ENCODE measurements at places on chromosomes 7 and 10.

- no peak for DNase-seq
Measured at GRCh38 chr7:157013602-157014549, 3.4 kb upstream of the MNX1 start.

DNA sequence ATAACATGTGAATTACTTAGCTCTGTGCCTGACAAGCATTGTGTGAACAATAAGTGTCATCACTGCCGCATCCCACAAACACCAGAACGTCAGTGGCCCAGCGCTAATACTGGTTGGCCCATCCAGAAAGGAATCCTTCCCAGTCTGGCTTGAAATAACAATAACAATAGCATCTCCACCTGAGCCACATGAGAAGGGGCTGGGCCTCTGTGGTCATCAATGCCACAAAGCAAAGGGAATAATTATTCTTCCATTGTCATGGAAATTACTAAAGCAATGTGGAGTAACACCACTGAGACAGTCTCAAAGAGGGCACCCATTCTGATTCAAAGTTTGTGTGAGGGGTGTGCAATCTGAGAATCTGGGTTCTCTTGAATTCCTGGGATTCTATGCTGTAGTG, 105.7 kb upstream of the INHBA start:
- DNase-seq = no peak

GRCh38 chr7:71627651-71628050, 495.7 kb downstream of the GALNT17 start:
- no peak for DNase-seq

GRCh38 chr7:18828260-18828993, 289.0 kb downstream of the TWIST1 start:
- no peak for DNase-seq

DNA sequence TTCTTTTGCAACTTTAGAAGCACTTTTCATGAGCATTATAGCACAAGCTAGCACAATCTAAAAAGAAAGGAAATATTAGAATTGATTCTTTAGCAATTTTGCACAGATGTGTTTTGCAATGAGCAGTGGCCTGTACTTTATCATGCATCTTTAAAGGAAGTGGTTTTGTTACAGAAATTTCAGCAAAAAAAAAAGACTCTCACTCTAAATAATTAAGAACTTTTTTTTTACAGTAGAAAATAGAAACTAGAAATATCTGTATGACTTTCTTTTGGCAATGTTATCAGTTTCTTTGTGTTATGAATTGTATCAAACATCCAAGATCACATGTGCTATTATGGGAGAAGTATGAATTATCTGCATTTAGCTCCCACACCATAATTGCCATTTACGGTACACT, 195.7 kb upstream of the KLF6 start:
- no peak for DNase-seq

DNA sequence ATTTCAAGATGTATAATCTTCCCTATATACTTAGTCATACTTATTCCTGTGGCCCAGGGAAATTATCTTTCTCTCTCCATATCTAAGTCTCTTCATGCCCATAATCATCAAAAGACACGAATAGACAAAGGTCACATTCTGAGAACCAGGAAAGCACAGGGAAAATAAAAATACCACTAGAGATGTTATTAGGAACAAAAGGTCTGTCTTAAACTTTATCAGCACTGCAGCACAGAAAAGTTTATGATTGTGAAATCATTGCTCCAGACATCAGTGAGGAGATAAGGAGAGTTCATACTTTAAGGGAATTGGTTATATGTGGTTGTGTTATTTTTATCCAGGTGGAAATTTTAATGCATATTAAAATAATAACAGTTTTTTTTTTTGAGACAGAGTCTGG, 974.6 kb upstream of the CELF2 start:
- no peak for DNase-seq

DNA sequence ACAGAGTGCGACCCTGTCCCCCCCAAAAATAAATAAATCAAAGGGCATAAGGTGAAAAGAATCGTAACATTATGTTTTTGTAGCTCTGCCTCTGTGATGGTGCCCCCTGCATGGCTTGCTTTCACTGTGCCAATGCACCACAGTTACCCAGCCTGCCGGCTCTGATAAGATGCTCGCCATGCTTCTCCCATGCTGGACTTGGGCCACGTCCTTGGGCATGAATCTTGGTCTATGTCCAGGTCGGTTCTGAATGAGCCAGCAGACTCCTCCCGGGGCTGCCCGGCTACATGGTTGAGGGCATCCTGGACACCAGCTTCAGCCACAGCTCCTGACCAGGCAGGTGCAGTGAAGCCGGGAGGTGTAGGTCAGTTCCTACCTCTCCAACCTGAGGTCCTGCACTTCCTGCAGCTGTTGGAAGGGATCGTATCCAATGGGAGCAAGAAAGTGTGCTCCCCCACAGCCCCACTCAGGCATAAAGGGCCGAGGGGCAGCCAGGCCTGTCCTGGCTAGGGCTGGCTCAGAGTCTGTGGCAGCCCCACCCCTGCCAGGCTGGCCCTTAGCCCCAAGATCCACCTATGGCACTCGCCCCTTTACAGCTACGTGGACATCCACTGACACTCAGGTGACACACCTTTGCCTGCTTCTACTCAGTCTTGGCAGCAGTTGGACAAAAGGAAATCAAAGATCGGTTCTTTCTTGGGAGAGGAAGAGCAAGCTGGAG, 34.1 kb downstream of the CHST3 start:
- no peak for DNase-seq

- no peak for DNase-seq
Measured at GRCh38 chr7:29924006-29924405, 65.6 kb downstream of the SCRN1 start.

DNA sequence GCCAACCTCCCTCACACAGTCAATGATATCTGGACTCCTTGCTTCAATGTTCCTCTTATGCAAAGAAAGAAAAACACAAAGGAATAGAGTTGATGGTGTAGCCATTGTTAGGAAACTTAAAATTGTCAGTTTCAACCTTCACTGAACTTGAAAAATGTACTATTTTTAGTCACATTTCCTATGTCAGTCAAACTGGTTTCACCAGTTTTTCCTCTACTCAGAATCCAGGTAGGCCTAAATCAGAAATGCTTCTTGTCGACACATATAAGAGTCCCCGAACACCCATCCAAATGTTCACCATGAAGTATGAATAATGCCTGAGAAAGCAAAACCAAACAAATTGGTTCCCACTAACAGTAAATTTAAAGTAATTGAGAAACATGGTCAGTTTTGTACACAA, 42.4 kb upstream of the ZMYND11 start:
- no peak for DNase-seq

GRCh38 chr7:119545118-119545517, 727.9 kb upstream of the KCND2 start:
- DNase-seq = no peak

DNA sequence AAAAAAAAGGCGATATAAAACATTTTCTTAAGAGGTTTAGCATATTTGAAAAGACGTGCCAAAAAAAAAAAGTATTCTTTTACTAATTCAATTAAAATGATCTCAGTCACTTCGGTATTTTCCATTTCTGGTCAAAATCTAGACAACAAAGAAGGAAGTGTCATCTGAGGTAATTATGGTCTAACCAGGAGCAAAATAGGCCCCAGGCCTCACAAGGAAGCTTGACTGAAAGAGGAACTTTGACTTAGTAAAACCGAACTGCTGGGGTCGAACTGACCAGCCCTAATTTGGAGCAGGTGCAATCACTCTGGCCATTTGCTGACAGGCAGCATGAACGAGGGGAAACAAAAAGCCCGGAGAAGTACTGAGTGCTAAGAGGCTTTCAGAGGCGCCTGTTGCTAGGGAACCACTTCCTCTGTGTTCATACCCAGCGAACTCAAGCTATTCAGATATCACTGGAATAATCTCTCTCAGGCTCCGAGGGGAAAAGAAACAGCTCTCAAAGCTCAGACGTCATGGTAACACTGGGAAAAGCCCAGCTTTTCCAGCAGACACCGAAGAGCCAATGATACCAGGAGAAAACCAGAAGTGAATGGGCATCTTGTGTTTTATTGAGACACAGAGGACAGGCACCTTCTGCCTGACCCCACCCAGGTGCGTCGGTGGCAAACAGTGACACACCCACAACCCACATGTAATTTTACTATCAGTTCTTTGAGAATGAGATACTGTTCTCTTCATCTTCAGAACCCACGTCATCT, 126.5 kb downstream of the FAM107B start:
- DNase-seq = peak; percentile 58

- no peak for DNase-seq
Measured at GRCh38 chr7:27677912-27678612, 15.4 kb upstream of the HIBADH start.

- DNase-seq = no peak
Measured at GRCh38 chr10:47371629-47372485, 12.2 kb downstream of the ZNF488 start.

GRCh38 chr7:56471811-56472210, 355.6 kb upstream of the NUPR2 start:
- no peak for DNase-seq

DNA sequence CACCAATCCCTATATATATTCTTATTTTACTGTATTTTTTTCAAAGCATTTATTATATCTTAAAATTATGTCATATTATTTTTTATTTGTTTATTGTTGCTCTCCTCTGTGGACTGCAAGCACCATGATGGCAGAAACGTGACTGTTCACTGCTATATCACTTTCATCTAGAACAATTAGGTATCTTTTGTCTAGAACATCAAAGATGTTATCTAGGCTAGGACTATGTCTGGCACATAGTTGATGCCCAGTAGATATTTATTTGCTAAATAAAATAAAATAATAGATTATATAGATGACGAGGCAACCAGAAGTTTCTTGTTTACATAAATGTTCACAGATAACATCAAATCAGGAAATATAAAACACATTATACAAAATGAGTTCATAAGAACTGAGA, 12.4 kb upstream of the GPR158 start:
- no peak for DNase-seq

DNA sequence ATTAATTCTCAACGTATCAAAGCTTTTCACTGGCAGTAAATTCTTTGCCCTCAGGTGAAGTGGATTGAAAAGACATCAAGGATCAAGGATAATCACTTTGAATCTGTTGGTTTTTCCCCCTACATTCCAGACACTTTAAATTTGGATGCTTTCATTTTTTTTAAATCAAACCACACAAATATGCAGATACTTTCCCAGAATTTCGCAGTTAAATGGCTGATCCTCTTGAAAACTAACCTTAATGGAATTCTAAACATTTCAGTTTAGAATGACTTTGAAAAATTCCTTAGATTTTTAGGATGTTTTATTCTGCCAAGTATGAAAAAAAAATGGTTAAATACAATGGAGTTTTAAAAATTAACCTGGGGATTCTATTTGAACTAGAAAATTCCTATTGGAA, 325.9 kb downstream of the GFRA1 start:
- DNase-seq = no peak

- peak; percentile 30 for DNase-seq
Measured at GRCh38 chr10:11685787-11686218, 56.4 kb upstream of the ECHDC3 start.

DNA sequence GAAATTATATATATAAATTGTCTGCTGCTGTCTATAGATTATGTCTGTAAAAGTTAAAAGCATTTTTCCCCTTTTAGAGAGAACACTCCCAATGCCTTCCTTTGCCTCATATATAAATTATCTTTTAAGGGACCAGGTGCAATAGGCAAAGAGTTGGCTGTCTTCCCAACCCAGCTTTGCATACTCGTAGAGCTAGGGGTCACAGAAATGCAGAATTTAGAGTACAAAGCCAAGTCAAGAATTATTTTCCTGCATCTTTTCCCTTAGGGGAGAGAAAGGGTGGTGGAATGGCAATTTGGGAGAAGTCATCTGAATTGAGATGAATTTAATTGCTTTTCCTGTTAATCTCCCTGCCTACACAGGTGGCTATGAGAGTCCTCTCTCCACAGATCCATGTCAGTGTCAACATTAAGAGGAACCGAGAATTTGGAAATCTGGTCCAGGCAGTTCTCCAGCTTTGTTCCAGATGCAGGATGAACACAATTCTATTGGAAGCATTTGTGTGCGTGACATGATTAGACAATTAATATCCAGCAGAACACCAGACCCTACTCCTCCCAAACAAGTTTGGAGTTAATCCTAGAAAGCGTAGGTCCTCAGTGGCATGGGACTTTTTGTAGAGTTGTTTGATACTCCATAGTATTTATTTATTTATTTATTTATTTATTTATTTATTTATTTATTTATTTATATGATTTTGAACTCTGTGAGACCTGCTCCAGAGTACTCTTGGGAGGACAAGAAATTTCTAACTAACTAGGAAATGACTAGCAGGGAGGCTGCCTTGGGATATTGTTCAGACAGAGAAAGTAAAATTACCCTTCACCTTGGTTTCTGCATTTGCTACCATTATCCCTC, 80.3 kb upstream of the SKAP2 start:
- DNase-seq = no peak

DNA sequence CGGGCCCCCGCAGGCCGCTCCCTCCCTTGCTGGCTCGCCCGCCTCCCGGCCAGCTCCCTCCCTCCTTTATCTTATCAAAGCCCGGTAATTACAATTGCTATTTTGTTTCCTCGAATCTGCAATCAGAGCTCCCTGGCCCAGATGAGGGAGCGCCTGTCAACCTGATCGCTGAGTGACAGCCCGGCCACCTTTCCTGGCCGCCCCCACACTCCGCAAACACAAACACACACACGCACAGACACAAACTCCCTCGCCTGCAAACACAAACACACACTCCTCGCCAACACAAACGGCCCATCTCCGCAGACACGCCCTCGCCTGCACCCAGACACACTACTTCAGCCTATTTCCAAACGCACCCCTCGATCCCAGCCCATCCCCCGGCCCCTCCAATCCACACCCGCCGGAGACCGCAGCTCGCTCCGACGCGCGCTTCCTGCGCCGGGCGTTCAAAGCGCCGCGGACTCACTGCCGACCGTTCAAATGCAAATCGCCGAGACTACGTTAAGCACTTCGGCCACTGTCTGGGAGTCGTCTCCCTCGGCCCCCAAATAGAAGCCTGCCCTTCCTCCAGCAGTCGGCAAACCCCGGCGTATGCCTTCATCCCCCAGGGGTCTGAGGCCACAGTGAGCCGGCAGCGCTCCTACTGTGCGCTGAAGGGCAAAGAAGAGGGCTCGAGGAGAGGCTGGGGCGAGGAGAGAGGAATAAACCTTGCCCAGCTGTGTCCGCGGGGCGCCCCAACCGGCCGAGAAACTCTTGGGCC, 3.0 kb upstream of the FGF8 start:
- DNase-seq = no peak

- DNase-seq = no peak
Measured at GRCh38 chr10:125190414-125190813, 30.1 kb upstream of the CTBP2 start.

DNA sequence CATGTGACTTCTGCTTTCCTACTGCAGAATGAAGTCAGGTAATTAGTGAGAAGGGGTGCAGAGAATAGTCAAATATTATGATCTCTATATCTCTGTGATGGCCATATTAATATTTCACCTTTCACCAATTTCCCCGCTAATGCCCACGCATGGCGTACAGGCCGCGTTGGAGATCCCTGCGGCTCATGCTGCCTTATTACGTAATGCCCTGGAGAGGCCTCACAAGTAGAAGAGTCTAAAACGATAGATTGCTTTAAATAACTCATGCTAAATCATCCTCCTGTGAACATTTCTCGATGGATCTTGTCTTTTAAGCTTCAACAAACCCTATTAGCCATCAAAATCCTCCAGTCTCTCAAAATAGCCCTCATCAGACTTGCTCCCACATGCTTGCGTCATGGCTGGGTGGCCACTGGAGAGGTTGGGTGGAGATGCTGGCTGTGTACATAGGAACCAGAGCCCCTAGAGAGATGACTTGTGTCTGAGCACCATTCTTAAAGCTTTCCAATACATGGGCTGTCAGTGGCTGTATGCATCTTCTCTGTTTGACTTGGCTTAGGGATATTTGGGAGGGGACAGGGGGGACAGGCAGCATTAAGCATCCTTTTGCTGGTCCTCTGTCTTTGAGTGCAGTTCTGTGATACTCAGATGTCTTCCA, 79.5 kb upstream of the INSYN2A start:
- DNase-seq = no peak

- no peak for DNase-seq
Measured at GRCh38 chr7:159172400-159172799, 27.7 kb upstream of the VIPR2 start.

Measured in stimulated activated CD4-positive, alpha-beta T cell treated with anti-CD3 and anti-CD28 coated beads, Interleukin-4, amount 100 ng/mL, for 1 hour (primary cell).